Upper lobe of right lung (tissue), 1 donor: ENCODE measurements at places on chromosomes 16 and 17.

- no peak for DNase-seq
Observed at GRCh38 chr17:71527311-71527710, 593.5 kb upstream of the SOX9 start.

- peak; percentile 93 for DNase-seq
Observed at GRCh38 chr16:67872631-67873434, at the start of gene EDC4. Gene EDC4 (plus strand): TSS chr16:67873052. CDS start chr16:67873262, 210 bp downstream.

- no peak for DNase-seq
Observed at GRCh38 chr17:31857920-31858641, 963 bp downstream of the COPRS start.

GRCh38 chr17:11565591-11565990, 32.7 kb upstream of the DNAH9 start:
- no peak for DNase-seq

DNA sequence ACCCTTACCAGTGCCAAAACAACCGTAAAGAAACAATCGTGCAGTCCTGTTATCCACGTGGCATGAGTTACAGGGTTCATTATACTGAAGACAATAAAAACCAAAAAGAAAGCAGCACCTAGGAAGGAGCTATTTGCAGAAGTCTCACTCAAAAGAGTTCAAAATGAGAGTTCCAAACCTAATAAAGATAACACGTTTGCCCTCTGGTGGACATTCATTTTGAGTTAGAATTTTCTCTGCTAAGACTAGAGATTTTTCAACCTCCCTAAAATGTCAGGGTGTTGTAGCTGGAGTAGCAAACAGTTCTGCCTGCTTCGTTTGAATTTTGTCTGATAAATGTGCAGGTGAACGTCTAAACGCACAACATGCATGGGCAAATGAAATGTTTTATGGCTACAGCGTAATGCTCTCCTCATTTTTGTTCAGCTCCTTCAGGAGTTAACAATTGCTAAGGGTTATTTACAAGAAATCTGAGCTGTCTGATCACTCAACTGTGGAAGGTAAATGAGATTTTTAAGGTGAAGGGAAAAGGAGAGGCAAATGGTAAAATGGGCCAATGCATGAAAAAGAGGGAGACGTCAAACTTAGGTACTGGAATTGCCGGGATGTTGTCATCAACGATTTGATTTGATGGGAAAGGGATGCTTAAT, 1067.9 kb upstream of the EEF2KMT start:
- DNase-seq = no peak

DNA sequence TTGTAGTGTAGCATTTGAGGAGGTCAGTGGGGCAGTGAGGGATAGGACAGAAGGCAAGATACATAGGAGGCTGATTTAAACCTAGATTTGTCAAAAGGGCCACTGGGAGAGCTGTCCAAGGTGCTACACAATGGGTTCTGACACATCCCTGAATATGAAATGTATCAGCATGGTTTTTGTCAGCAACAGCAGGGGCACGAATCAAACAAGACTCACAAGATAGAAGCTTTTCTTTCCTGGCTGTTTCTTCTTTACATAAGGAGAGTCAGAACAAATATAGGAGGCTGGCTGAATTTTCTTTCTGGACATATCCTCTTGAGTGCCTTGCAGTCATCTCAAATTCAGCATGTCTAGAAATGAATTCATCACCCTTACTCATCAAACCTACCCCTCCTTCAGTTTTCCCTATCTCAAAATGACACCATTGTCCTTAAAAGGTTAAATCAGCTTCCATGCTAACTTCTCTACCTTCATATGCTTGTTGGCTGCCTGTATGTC, 130.5 kb downstream of the NPIPB5 start:
- no peak for DNase-seq

DNA sequence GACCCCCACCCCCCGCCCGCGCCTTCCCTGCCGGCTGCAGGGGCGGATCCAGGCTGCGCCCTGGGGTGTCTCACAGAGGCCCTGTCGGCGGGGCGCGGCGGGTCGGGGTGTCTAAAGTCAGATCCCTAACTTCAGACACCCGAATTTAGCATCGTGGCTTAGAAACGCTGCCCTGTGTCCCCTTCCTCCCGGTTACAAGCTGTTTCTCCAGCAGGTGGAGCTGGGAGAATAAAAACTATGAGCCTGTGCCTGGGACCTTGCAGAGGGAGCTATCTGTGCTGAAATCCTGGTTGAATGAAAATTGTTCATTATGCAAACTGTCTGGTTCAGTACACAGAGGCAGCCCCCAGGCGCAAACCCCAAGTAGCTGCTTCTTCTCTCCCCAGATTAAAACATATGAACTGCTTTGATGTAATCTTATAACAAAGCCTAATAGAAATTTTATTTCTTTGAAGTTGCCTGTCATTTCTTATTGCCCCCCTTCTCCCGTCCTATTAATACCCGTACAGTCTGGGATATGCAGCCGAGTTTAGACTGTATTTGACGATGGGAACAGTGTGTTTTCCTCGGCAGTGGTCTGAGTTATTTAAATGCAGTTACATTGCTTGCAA, 79.0 kb downstream of the RPA1 start:
- DNase-seq = no peak

DNA sequence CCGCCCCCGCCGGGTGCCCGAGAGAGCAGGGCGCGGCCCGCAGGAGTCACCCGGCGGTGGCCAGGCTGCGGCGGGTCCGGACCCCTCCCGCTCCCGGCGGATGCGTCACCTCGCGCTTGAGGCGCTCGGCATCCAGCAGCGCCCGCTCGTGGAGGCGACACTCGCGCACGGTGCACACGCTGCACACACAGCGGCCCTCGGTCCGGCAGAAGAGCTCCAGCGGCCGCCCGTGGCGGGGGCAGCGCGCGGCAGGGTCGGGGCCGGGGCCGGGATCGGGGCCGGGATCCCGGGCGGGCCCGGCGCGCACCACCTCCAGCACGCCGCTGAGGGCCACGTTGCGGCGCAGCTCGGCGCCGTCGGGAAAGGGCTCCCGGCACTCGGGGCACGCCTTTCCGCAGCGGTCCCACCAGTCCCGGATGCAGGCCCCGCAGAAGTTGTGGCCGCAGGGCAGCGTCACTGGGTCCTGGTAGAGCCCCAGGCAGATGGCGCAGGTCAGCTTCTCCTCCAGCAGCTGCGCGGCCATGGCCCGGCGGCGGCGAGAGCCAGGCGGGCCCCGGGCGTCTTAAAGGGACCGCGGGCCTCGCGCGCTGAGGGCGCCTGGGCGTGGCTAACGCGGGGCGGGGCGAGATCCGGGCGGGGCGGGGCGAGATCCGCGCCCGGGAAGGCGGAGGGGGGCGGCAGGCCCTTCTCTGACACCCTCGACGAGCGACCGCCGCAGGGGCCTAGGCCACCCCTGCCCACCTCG, at the start of gene TRIM65:
TSS of gene TRIM65 (minus strand) at position 537 of the 745 bp plus-strand sequence. CDS start at position 523, 14 bp downstream.
- DNase-seq = peak; percentile 93

DNA sequence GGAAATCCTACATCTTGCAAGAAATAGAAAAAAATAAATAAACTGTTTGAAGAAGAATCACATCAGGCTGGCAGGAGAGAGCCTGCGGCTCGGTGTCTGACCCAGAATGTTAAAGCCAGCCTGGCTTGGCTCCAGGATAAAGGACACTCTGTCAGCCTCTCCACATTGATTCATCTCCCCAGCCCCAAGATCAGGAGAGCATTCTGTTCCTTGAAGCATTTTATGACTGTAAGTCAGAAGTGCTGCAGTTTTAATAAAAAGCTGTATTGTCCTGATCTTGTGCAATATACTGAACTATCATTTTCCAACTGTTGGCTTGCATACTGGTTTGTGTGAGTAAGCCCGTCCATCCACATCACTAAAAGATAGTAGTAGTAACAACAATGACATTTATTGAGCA, 426.6 kb downstream of the HAPSTR1 start:
- no peak for DNase-seq

DNA sequence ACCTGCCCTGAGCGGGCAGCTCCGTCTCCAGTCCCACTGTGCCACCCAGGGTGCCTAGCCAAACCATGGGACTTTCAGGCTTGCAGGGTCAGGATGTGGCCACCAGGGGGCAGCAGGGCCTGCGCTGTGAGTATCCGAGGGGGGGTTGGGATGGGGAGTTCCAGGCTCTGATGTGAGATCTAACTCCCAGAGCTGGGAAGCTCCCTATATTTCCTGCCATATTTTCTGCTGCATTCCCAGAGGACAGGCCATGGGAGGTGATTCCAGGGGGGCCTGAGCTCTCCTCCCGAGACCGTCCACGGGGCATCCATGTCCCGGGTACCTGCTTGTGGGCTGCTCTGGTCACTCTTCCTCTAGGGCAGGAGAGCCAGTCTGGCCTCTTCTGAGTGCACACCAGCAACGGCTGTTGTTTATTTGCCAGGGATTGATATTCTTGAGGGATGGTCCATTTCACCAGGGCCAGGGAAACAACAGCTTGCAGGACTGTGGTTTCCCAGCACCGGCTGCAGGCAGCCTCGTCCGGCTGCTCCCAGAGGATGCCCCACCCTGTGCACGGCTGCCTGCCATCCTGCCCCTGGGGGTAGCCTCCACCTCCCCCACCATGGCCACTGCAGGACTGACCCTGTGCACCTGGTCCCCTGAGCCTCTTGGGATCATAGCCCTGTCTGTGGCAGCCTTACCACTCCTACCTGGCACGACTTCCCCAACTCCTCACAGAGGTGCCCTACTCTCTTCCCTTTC, 1.2 kb downstream of the GPR142 start:
- DNase-seq = peak; percentile 82

DNA sequence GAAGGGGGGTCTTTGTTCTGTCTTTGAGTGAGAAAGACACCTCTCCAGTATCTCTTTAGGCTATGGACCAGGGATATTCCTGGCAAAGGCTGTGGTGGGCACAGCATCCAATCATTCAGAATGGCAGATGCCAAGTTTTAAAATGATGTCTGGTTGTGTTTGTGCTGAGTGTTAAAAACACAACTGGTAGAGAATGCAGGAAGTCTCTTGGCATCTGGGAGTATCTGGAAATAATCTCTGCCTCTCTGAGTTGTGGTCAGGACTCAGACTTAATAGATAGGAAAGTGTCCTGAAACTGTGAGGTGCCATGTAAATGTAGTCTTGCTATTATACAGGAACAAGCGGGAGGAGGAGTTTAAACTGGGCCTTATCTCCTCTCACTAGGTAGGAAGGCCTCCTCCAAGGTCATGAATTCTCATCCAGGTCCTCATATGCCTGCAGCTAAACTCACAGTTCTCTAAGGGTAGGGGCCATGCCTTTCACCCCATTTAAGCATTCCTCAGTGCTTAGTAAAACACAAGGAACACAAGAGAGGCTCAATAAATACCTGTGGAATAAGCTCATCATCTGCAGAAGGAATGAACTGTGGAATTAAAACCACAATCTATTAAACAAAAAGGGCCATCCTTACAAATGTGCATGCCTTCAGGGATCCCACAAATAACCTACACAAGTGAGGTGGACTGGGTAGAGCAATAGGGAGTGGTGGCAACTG, 317.6 kb downstream of the CBLN1 start:
- DNase-seq = no peak
